Fibroblast of skin of left quadriceps (primary cell): ENCODE measurements at places on chromosomes 3 and 15.

- no peak for DNase-seq
Observed at GRCh38 chr3:89155811-89156210, 48.4 kb downstream of the EPHA3 start.

DNA sequence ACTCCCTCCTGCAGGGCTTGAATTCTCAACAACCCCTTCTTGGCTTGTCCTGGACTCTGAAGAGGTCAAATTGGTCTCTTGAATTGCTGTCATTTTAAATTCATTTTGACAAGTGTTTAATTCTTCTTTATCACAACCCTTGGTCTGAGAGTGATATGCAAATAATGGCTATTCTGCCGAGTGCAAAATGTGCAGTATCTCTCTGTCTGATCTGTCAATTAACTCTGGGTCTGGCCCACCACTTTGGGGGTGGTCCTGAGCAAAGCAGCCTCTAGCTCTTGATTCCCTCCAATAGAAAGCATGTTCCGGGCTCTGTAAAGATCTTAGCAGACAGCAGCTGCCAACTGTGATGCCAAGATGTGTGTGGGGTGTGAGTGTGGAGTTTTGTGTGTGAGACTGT, 2.2 kb upstream of the IGDCC3 start:
- no peak for DNase-seq

- no peak for DNase-seq
Observed at GRCh38 chr15:88179562-88179961, 77.0 kb downstream of the NTRK3 start.

- DNase-seq = no peak
Observed at GRCh38 chr3:6526861-6527260, 334.1 kb upstream of the GRM7 start.

- no peak for DNase-seq
Observed at GRCh38 chr3:27345959-27346865, 23.0 kb downstream of the NEK10 start.

GRCh38 chr3:2993736-2994135, 116.4 kb downstream of the IL5RA start:
- no peak for DNase-seq

DNA sequence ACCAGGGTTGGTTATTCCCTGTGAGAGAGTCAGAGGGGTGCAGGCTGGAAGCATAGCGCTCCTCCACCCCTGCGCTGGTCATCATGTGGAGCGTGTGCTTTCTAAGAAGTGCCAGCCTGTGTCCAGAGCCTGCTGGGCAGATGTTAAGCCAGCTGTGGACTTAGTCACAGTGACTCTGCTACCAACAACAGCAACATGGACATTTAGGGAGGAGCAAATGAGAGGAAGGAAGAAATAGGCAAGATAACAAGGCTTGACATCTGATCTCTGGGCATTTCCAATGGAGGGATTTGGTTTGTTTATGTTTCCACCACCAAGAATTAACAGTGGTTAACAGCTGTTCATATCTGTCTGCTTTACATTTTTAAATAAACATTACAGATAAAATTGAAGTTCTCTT, 36.4 kb upstream of the MYZAP start:
- no peak for DNase-seq

DNA sequence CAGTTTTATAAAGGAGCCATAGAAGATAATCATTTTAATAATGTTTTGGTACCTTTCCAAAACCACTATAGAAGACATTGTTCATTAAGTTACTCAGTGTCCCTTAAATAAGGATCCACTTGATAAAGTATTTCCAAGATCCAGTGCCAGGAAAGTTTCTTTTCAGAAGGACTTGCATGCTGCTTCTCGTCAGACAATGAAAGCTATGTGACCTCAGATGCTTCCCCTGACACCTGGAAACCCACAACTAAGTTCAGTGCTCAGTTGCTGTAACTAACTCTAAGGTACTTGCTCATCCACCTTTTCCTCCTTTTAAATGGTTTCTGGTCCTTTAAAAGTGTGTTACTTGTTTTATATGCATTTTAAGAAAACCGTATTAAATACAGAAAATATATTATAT, 7.3 kb downstream of the SSR3 start:
- DNase-seq = no peak
